Jurkat, Clone E6-1 (cell line): ENCODE measurements at places on chromosomes 1 and 21.
A peak's percentile ranks its signal among the peaks of the same experiment; 100 is the strongest.

DNA sequence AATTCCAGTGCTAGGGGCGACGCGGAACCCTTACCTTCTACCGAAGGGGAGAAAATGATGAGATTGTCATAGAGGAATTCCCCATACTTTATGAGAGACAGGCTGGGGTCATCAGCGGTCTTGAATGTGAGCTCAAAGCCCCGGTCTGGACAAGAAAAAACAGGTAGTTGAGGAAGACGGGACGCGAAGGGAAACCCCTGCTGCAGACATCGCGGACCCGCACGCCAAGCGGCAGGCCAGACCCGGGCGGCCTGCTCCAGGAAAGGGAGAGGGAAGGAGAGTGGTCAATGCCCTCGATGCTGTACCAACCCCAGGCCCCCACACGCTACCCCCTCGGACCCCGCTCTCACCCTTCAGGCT, 342 bp downstream of the DDOST start:
- no peak for DNase-seq

DNA sequence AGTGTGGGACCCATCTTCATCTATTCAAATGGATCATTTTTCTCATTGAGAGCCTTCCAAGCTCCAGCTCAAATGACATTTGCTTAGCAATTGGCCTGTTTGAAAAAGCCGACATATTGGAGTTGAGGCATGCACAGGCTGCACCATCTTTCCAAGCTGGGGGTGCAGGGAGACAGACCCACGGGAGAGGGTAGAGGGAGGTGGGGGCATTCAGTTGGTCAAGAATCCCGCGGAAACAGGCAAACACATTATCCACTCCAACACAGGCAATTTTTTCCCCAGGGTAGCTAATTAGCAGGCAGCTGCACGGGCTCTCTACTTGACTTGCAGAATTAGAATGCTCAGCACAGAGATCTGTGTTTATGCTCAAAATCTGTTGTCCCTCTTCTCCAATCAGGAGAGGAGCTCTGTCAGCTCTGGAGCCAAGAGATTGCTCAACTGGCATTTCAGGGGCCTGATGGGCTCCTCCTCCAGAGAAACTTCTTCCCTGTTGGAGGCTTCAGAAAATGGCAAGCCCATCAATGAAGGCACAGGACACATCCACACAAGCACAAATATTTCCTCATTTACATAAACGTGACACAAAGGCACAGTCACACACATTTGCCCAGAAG, 267.8 kb downstream of the FOXD2 start:
- DNase-seq, result no peak

DNA sequence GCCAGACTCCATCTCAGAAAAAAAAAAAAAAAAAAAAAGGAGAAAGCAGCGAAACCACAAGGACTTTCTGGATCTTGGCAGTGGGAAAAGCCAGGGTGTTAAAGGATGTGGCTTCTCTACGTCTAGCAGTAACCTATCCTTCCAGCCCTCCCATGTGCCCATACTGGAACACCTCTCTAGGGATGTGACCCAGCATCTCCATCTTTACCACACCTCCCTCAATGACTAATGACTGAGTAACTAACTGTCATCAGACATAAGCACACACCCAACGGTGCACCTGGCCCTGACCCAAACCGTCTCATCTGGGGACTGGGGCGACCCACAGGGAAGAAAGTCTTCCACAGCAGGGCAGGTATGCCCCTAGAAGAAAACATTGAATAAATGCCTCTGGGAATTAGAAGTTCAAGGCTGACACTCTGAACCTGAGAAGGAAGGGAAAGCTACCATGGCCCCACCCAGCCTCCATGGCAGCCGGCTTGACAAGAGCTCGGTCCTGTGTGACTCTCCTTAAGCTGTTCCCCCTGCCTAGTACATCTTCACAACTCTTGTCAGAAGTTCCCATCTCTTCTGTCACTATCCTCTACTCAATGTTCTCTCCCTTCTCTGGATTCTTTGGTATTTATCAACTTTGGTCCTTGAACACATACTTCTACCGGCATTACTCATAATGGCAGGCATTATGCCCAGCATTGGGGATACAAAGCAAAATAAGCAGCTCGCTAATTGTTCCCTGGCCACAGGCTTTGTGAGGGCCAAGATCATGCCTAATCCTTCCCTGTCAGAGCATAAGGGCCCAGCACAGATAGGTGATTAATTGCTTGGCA, 14.8 kb upstream of the PAQR6 start:
- DNase-seq, result no peak

DNA sequence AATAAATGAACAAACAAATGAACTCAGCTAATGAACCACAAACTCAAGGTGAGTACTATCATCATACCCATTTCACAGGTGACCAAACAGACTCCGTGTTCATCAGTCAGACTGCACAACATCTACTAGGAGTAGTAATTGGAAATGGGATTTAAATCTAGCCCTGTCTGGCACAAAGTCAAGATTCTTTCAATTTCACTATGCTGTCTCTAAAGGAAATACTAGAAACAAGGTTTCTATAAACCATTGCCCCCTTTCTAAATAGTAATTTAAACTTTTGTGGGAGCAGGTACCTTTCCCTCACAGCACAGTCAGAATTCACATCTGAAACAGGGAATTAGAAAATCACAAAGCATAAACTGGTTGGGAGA, 160.3 kb downstream of the TGFBR3 start:
- no peak for DNase-seq

GRCh38 chr21:36688324-36688723, 10.6 kb upstream of the SIM2 start:
- DNase-seq, result no peak

- DNase-seq, result no peak
These were observed 131.8 kb downstream of the ACTL8 start for GRCh38 chr1:17886838-17887441.

DNA sequence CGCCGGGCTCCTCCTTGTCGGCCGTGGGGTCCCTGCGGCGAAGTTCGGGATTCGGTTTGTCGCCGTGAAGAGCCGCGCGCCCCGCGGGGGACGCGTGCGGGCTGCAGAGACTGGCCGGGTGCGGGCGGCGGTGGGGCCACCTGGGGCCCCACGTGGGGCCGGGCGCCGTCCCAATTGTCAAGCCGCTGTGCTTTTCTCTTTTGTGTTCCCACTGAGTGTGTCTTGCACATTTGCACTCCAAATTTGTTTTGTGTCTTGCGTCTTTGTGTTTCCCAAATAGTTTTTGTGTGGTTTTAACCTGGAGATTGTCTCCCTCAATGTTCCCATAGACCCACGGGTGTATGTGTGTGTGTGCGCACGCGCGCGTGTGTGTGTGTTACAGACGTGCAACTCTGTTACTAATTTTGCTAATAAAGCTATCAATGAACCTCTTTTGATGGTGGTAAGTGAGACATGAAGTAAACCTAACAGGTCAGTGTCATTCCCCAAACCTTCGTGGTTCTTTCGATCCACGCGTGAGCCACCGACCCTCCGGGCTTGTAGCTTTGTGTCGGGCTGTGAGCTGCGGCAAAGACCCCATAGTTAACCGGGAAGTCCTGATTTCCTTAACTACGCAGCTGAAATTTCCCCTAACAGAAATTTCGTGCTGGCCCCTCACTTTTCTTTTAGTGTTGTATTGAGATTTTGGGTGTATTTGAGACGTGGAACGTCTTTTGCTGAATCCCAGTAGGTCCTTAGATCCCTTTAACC, 708 bp downstream of the PRDM2 start:
- no peak for DNase-seq

DNA sequence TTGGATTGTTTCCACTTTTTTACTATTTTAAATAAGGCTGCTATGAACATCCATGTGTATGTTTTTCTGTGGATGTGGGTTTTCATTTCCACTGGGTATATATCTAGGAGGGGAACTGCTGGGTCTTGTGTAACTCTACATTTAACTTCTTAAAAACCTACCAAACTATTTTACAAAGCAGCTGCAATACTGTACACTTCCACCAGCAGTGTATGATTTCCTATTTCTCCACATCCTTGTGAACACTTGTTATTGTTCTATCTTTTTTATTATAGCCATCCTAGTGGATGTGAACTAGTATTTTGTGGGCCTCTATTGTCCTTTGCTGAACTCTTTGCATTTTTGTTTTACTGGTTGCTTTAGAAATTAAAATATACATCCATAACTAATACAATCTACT, 33.4 kb downstream of the DIPK1A start:
- peak; percentile 12 for DNase-seq

DNA sequence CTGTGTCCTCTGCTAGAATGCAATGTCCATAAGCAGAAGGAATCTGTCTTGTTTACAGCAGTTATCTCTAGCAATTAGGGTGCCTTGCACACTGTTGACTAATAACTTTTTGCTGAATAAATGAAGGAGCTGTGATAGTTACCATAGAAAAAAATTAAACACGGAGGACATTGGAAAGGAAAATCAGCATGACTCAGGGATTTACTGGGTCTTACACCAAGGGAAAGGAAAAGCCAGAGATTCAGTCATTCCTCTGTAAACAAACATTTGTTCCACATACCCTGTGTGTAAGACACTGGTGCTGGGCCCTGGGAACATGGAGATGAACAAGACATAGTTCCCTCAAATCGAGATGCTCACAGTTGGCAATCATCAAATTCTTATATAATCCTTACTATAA, 183.3 kb downstream of the PTGER3 start:
- DNase-seq, result no peak

GRCh38 chr1:181100015-181100905, 11.8 kb downstream of the IER5 start:
- DNase-seq, result no peak

DNA sequence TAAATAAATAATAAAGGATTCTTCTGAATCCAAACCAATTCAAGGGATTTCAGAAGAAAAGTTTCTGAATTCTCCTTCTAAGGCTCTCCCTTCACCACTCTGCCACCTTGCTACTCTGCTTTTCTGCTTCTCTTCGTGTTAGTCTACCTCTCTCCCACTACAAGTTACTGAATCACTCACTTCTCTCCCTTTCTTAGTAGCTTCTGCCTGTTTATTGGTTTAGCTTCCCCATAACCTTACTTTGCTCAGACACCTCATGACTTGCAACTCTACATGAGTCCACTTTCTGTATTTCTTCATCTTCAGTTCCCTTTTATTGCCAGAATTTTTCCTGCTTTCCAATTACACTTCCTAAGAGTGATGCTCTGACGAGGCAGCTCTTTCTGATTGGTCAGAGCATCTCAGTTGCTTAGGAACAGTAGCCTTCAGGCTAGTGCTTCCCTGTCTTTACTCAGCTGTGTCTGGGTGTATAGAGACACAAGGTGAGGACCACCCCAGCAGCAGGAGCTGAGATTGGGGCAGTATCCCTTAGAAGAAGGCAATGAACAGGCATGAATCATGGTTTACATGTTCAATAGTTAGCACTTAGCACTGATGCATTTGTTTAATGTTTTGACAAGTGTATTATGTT, 144.6 kb downstream of the SLC30A10 start:
- DNase-seq, result no peak

GRCh38 chr1:147245586-147246021, 3.1 kb downstream of the CHD1L start:
- no peak for DNase-seq

DNA sequence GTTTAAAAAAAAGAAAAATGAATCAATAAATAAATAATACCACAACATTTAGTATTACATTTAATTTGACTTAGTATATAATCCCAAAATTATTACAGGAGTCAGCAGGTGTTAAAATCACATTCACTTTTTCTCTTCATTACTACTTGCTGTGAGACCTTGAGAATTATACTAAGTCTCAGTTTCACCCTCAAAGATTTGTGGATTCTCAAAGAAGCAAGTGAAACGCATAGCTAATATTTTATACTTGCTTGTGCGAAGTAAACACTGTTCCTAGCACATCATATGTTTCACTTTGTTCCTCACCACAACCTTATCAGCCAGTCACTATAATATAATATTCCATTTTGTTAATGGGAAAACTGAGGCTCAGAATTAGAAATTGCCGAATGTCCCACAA, 4.0 kb downstream of the CLCA1 start:
- no peak for DNase-seq

- DNase-seq, result peak; percentile 30
These were observed 3.3 kb upstream of the SLAMF8 start for GRCh38 chr1:159823406-159823805.

GRCh38 chr1:230147253-230148125, 80.5 kb downstream of the GALNT2 start:
- DNase-seq, result no peak

- DNase-seq, result no peak
These were observed 156.9 kb downstream of the TOMM20 start for GRCh38 chr1:234971586-234972297.

- DNase-seq, result no peak
These were observed 37.5 kb downstream of the ZNF281 start for GRCh38 chr1:200372095-200372884.

- DNase-seq, result no peak
These were observed 48.5 kb downstream of the GNG4 start for GRCh38 chr1:235601104-235601503.

DNA sequence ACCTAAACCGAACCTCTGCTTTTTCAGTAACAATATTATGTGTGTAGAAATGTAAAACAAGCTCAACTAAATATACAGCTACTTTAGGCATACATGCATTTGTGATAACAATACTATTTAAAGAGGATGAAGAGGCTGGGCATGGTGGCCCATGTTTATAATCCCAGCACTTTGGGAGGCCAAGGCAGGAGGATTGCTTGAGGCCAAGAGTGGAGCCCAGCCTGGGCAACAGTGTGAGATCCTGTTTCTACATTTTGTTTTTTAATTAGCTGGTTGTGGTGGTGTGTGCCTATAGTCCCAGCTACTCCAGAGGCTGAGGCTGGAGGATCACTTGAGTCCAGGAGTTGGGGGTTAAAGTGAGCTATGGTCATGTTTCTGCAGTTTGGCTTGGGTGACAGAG, 73.6 kb upstream of the LYPLAL1 start:
- no peak for DNase-seq

GRCh38 chr1:227838181-227838580, 22.7 kb downstream of the PRSS38 start:
- DNase-seq, result no peak
